CD4-positive, alpha-beta T cell treated with Interferon alpha-2 for 1 hour (primary cell): ENCODE measurements at places on chromosomes 16 and 17.

- DNase-seq, result no peak
These were observed 37.7 kb downstream of the ASPA start for GRCh38 chr17:3513305-3514035.

DNA sequence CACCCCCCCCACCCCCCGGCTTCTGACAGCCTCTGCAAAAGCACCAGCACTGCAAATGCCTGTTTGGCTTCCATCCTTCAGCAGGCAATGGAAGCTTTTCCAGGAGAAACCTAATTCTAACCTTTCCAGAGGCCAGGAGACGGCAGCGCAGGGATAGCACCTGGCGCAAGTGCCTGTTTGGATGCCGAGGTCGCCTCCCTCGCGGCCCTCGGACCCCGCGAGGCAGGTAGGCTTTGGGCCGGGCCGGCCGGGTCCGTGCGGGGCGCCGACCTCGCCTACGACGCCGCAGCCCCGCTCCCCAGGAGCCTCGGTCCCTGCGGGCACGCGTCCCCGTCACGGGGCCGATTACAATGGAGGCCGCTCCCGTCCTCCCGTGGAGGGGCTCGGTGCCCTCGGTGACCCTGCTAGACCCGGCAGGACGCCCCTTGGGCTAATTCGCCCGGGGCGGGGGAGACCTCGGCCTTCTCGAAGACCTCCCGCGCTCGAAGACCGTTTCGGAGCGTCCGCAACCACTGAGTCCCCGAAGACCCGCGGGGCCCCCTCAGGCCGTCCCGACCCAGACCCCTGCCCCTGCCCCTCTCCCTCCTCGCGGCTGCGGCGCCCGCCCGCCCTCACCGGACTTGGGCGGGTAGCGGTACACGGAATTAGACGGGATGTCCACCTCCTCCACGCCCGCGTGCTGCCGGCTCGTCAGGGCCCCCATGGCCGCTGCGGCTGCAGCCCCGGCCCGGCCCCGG is 587 bp downstream of the RNF157 start:
- no peak for DNase-seq

- DNase-seq, result peak; percentile 44
These were observed 40.8 kb downstream of the CYB5B start for GRCh38 chr16:69465083-69465721.

DNA sequence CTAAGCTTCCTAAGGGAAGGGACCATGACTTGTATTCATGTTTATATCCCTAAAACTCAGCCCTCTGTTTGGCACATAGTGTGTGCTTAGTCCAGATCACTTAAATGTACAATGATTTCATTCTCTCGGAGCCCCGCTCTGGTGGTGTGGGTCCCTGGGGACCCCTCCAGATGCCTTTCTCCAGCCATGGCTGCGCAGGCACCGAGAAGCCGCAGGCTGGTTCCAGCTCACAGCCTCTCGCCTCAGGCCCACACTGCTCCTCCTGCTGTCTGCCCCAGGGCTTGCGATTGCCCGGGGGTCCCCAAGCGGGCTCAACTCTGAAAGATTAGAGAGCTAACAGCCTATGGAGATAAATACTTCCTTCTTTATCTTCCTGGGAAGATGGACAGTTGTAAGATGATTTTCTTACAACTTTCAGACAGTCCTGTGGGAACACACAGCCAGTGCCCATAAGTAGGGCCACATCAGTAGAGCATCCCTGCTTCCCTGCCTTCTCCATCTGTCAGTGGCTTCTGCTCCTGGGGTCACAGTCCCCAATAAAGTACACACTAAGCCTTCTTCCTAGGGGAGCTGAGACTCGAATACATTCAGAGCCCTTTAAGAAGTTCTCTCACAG is 66.2 kb downstream of the CENPV start:
- no peak for DNase-seq

DNA sequence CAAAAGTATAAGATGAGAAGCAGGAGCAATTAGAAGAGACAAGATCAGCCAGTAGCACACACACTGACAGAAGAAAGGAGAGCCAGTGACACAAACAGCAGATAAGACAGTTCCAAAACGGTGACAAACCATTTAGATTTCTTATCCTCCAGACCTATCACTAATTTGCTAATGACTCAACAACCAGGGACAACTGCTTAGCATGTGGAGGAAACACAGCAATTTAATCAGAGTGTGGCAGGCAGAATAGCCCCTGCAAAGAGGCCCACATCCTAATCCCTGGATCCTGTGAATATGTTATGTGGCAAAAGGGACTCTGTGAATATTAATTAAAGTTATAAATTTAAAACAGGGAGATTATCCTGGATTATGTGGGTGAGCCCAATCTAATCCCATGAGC is 81.1 kb downstream of the CACNG1 start:
- no peak for DNase-seq

GRCh38 chr17:27355419-27355818 is 61.5 kb downstream of the WSB1 start:
- DNase-seq, result no peak

- no peak for DNase-seq
These were observed 82.5 kb upstream of the TNRC6C start for GRCh38 chr17:77875881-77876509.

DNA sequence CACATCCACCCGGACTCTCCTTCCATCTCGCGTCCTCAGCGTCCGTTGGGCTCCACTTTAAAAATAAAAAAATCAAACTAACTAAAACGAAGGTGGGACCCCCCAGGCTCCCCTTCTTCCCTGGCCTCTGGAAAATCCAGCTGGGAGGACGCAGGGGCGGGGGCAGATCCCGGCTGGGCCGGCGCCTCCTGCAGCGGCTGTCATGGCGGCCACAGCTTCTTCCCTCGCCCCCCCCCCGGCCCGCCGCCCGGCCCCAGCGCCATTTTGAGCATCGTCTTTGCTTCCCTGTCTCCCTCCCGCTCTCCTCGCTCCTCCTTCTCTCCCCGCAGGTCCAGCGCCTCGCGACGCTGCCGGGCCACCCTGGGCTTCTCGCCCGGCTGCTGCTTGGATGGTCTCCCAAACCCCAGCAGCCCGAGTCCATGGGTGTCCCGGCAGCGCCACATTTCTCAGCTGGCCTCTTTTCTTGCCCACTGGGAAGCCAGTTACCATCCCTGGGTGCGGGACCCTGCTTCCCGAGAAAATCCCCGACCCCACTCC is 3.3 kb downstream of the HOXB2 start:
- DNase-seq, result peak; percentile 18

DNA sequence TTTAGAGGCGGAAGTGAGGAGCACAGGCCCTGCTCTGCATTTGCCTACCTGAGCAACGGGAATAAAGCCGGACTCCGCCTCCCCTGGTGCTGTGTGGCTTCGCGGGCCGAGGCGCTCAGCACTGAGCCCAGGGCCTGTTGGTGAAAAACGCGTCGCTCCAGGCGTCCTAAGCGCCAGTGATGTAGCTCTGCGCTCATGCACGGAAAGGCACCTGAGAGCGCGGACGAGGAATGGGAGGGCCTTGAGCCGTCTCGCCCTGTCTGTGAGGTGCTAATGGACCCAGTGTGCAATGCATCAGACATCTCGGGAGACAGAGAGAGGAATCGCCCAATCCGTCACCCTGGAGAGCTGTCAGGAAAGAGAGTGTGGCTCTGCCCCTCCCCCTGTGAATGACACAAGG is 17.2 kb upstream of the ATP2A3 start:
- no peak for DNase-seq

GRCh38 chr17:70030371-70030770 is 44.7 kb upstream of the KCNJ16 start:
- DNase-seq, result no peak

DNA sequence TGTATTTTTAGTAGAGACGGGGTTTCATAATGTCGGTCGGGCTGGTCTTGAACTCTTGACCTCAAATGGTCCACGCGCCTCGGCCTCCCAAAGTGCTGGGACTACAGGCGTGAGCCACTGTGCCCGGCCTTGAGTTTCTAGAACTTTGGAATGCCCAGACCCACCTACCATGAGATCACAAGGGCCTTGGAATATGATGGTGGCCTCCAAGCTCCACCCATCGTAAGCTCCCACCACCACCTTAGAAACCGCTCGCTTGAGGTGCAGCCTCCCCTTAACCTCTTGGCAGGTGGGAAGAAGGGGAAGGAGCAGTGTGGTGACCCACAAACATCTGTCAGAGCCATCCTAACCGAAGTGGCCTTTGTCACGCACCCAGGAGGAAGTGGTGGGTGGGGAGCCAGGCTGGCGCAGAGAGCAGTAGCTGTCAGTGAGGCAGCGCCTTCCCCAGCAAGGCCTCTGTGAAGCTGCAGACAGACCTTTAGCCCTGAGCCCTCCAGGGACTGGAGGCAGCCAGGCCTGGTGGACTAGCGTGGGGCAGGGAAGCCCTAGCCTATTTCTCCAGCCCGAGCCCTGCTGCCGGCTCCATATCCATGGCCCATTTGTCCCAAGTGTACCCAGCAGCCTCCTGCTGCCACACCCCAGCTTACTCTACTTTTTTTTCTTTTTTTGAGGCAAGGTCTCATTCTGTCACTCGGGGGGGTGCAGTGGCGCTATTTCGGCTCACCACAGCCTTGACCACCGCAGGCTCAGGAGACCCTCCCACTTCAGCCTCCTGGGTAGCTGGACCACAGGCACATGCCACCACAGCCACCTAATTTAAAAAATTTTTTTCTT is 13.1 kb upstream of the SEPHS2 start:
- peak; percentile 67 for DNase-seq

- no peak for DNase-seq
These were observed 198.9 kb downstream of the ZFHX3 start for GRCh38 chr16:72848759-72849664.

GRCh38 chr17:65593092-65593854 is 31.8 kb upstream of the AXIN2 start:
- DNase-seq, result no peak

DNA sequence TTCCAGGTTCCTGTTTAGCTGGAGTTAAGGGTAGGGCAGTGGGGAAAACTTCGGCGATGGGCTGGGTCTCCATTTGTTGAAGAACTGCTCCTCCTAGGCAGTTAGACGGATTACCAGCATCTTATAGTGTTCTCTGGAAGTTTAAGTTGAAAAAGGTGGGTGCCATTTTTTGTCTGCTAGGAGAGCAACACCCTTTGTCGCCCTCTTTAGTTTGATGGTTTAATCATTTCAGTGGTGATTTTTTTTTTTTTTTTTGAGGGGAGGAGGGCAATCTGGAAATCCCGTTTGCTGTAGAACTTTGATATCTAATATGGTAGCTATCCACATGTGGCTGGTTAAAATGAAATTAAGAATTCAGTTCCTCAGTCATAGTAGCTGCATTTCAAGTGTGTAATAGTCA is 4.1 kb downstream of the UBFD1 start:
- DNase-seq, result no peak

GRCh38 chr17:17029938-17030337 is 12.3 kb upstream of the MPRIP start:
- no peak for DNase-seq

DNA sequence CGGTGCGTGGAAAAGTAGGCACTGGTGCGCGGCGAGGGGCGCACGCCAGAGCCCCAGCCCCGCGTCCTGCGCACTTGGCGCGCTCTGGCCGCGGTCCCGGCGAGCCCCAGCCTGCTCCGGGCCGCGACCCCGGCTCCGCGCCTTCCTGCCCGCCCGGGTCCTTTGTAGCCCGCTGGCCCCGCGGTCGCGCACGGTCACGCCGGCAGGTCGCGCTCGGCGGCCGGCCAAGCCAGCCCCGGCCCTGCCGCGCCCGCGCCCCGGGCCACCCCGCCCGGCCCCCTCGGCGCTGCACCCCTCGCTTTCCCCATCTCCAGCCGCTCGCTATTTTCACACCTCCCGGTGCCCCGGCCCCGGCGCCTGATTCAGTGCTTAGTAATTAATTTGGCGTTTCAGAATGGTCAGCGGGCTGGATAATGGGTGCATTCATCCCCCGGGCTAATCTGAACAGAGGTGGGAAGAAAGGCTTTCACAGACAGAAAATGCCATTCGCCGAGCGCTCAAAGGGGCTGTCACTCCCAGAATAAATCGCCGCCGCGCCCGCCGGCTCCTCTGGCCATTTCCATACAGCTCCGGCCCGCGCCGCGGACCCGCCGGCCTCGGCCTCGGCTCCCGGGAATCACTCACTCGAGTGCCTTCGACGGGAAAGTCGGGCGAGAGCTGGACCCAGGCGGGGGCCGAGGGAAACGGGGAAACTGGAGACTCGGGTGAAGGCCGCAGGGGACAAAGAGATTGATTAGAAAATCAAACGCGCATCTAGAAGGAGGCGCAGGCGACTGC is 17.8 kb upstream of the NTN1 start:
- no peak for DNase-seq

- peak; percentile 17 for DNase-seq
These were observed 28.2 kb upstream of the ADGRG1 start for GRCh38 chr16:57600048-57600835.

GRCh38 chr16:80280557-80280956 is 260.2 kb upstream of the DYNLRB2 start:
- DNase-seq, result no peak

DNA sequence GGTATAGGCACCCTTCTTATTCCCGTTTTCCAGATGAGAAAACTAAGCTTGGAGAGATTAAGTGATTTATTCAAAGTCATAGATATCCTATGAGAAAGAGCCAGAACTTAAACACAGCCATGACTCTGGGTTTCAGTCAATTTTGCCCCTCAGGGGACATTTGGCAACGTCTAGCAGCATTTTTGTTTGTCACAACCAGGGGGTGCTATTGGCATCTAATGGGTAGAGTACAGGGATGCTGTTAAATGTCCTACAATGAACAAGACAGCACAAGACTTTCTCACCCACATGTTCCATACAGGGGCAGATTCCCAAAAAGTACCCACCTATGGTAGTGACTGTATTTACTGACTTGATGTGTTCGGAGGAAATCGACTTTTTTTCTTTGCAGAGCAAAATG is 4.8 kb upstream of the SHISA9 start:
- DNase-seq, result no peak

- DNase-seq, result peak; percentile 4
These were observed 15.0 kb downstream of the MYH13 start for GRCh38 chr17:10357768-10358167.

DNA sequence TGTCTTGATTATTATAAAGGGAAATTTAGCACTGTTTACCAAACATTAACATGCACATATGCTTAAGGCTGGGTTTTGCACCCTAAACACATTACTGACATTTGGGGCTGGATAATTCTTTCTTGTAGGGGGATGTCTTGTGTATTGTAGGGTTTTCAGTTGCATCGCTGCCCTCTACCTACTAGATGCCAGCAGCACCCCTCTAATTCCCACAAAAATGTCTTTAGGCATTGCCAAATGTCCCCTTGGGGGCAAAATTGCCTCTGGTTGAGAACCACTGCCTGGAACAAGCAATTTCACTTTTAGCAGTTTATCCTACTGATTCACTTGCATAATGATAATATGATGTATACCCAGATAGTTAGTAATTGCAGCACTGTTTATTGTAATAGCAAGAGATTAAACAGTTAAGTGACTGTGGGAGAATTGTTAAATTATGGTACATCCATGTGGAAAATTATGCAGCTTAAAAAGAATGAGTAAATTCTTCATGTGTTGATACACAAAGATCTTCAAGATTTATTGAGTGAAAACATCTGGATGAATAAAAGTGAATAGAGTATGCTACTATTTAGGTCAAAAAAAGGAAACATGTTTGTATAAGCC is 18.4 kb downstream of the PRSS54 start:
- DNase-seq, result no peak

GRCh38 chr17:48995304-48995973 is 1.7 kb upstream of the IGF2BP1 start:
- no peak for DNase-seq

DNA sequence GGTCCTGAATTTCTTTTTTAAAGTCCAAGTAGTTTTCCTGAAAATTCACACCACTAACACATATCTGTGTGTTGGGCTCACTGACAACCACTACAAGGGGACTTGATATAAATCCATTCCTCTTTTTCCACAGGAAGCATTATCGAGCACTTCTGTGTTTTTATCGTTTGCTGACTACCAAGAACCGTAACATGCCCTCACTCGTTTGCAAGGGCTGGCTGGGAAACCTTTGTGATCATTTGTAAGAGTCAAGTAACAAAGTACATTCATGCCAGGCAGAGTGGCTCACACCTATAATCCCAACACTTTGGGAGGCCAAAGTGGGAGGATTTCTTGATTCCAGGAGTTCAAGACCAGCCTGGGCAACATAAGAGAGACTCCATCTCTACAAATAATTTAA is 62.1 kb downstream of the ZZEF1 start:
- DNase-seq, result no peak
